Ovary (tissue), 10 donors: ENCODE measurements at places on chromosomes 11 and 22. TPM values are rescaled to one million over a fixed set of nuclear protein-coding genes. Genes with fewer than 3 reads are reported as not detected.

GRCh38 chr11:109726061-109726460, 304.1 kb downstream of the C11orf87 start:
- DNase-seq: no peak

- DNase-seq: no peak
Observed at GRCh38 chr11:20002312-20003216, 157.7 kb downstream of the DBX1 start.

FAM227A gene
- 0.76 TPM for polyA plus RNA-seq

DNA sequence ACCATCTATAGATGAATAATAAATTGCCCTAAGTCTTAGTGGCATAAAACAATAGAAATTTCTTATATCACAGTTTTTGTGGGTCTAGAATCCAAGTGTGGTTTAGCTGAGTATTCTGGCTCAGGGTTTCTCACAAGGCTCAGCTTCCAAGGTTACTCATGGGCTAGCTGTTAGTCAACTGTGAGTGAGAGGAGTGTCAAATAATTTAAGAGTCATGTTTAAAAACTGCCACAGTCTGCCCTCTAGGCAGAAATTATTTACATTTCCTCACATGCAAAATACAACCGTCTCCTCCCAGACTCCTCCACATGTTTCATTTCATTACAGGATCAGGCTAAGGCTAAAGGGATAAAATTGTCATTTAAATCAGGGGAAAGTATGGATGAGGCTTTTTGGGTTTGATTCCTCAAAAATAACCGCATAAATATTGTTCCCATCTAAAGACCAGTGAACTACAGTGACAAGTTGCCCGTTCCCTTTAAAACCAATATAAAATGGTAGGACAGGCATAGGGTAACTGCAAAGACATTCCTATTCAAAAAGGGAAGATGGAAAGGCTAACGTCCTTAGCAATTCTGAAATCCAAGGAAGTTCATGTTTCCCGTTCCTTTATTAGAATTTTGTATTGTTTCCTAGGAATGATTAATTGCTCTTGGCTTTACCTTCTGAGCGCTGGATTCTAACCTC, 324.3 kb downstream of the DYNC2H1 start:
- no peak for DNase-seq

- DNase-seq: no peak
Observed at GRCh38 chr22:29078869-29079207, 6.0 kb downstream of the KREMEN1 start.

HTR3B gene
- not detected for polyA plus RNA-seq

OR4B1 gene
- not detected for polyA plus RNA-seq

GRCh38 chr11:112163875-112164685, at the start of gene IL18:
TSS of gene IL18 (minus strand) at chr11:112164094. CDS start at chr11:112155053, 9,041 bp downstream.
- DNase-seq: no peak

DRICH1 gene
- polyA plus RNA-seq: 0.35 TPM

DNA sequence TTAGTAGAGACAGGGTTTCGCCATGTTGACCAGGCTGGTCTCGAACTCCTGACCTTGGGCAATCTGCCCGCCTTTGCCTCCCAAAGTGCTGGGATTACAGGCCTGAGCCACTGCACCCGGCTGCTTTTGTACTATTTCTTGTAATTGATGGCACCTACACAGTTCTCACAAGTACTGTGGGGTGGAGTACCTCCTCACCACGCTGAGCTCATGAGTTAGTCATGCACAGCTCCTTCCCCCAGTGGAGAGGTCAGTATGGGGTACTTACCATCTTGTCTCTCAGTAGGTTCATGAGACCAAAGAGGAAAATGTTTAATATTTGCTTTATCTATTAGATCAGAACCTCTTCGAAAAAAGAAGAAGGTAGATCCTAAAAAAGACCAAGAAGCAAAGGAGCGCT, 2.1 kb downstream of the MRPL40 start:
- DNase-seq: no peak

ALDH3B2 gene
- not detected for polyA plus RNA-seq

RTN4R gene
- polyA plus RNA-seq: 1.5 TPM

GRCh38 chr11:57370251-57370650, 10.7 kb downstream of the PRG3 start:
- no peak for DNase-seq

B3GAT1 gene
- polyA plus RNA-seq: 0.23 TPM

GRCh38 chr11:15757048-15757698, 599.2 kb downstream of the SOX6 start:
- DNase-seq: no peak
